Neural crest cell (in vitro differentiated cells): ENCODE measurements at places on chromosomes 11 and 22. TPM values are rescaled to one million over a fixed set of nuclear protein-coding genes. Genes with fewer than 3 reads are reported as not detected.
A peak's percentile ranks its signal among the peaks of the same experiment; 100 is the strongest.

DNA sequence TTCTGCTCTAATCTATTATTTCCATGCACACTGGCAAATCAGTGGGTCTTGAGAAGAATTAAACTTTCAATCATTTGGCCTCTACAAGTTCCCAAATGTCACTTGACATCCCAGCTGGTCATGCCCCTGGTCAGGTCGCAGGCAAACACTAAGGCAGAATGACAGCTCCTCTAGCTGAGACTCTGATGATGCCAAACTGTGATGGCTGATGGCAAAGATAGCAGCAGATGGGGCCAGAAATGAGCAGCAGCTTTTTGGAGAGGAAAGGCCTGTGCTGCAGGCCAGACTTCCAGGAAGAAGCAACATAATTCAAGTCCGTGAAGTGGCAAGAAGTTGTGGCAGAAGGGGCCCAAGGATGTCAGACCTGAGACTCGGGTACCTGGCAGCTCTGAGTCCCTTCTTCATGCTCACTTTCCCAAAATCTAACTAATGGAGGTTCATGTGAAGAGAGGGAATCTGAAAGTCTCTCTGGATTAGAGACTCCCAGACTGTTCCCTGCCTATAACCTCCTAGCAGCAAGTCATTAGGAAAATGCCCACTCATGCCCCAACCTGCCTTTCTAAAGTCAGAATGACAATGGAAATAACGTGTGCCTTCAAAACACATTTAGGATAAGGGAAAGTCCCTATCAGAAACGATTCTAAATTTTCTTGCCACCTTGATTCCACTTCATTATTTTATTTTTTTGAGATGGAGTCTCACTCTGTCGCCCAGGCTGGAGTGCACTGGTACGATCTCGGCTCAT is 9.4 kb upstream of the PMM1 start:
- DNase-seq, result no peak

The PGA4 gene
- total RNA-seq, result not detected in 2 replicates

The PCSK7 gene
- 49.7 and 53.1 TPM in 2 replicates for total RNA-seq

- no peak for DNase-seq
Measured at GRCh38 chr11:61349189-61349751, 12.4 kb downstream of the CYB561A3 start.

GRCh38 chr11:46472662-46472994 is 81.1 kb upstream of the CHRM4 start:
- no peak for DNase-seq

DNA sequence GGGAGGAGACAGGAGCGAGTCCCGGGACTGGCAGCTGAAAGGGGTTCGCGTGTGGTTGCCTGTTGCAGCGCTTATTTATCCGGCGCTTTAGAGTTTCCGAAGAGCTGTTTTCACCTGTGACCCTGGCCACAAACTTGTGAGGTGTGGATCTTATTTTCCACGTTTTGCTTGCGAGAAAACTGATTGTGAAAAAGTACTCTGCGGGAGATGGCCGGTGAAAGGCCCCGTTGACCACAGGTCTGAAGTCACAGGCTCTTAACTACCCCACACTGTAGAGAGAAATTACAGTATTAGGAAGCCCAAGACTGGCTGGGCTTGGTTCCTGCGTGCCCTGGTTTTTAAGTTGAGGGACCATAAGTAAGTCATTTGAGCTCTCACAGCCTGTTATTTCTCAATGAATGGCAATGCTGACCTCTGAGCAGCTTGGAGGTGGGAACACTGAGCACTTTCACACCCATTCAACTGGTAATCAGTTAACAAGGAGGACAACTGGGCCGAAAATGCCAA is 379 bp upstream of the RAB38 start:
- no peak for DNase-seq

DNA sequence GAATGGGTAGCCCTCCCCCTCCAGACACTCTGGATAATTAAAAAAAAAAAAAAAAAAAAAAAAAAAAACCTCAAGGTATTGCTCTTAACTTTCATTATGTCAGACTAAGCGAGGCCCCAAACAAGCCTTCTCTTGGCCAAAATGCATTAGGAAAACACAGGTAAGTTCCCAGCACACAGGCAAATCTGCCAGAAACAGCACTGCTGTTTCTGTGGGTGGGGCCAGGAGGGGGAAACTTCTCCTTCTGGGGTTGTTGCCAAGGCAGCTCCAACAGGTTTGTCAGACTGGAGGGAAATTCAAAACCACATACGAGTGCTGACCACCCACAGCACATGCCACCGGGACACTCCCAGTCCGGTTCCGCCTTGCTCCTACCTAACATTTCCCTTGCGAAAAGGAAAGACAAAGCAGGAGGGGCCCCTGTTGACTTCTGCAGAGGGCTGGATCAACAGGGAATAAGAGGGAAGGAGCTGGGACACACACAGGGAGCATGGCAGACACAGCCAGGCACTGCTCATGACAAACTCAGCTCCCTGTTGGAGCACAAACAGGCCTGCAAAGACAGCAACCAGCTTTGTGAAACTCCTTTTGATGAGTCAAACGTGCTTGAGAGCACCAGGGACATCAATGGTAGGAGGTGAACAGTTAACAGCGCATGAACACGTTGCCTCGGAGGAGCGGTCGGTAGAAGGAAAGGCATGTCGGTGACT is 55.0 kb downstream of the MYH9 start:
- DNase-seq, result no peak

The SCUBE1 gene
- 10.6 and 12.1 TPM in 2 replicates for total RNA-seq

- no peak for DNase-seq
Measured at GRCh38 chr22:34903416-34903815, 162.5 kb upstream of the ISX start.

- DNase-seq, result no peak
Measured at GRCh38 chr22:43509337-43509736, 97.5 kb downstream of the MPPED1 start.

GRCh38 chr11:116190861-116191260 is 581.9 kb downstream of the BUD13 start:
- DNase-seq, result no peak

DNA sequence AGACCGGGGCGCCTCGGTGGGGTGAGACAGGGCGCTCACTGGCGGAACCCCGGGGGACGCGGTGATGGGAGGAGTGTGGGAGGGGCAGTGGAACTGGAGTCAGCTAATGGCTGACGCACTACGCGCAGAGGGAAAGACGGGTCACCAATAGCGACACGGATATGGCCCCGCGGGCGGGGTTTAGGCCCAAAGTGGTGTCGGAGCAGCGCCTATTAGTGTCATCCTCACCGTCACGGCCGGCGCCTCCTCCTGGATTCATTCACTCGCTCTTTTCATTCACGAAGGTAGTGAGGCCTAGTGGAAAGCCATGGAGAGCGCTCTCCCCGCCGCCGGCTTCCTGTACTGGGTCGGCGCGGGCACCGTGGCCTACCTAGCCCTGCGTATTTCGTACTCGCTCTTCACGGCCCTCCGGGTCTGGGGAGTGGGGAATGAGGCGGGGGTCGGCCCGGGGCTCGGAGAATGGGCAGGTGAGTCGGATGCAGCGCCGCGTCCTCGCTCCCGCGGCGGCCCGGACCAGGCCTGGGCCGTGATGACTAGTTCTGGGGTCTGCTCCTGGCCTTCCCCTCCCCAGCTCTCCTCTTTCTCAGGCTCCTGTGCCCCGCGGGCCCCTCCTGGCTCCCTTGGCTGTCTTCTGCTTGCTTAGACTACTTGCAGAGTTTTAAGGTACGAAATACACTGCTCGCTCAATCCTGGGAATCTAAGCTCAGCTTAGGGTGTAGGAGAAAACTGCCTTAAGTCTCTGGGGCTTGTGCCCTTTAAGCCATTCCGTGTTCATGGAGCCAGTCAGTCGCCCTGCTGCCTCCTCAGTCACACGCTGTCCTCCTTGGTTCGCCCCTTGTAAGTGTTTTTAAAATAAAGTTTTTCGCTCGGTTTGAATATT is at the start of gene HSD17B12:
HSD17B12 (plus strand) TSS at position 218 of the 880 bp plus-strand sequence; CDS start at position 308, 90 bp downstream.
- peak; percentile 95 for DNase-seq

- no peak for DNase-seq
Measured at GRCh38 chr22:32996702-32997101, 61.5 kb downstream of the SYN3 start.

The MFRP gene
- not detected in 2 replicates for total RNA-seq

The OR4B1 gene
- total RNA-seq, result not detected in 2 replicates

The RIC3 gene
- total RNA-seq, result 8.9 and 9.1 TPM in 2 replicates

DNA sequence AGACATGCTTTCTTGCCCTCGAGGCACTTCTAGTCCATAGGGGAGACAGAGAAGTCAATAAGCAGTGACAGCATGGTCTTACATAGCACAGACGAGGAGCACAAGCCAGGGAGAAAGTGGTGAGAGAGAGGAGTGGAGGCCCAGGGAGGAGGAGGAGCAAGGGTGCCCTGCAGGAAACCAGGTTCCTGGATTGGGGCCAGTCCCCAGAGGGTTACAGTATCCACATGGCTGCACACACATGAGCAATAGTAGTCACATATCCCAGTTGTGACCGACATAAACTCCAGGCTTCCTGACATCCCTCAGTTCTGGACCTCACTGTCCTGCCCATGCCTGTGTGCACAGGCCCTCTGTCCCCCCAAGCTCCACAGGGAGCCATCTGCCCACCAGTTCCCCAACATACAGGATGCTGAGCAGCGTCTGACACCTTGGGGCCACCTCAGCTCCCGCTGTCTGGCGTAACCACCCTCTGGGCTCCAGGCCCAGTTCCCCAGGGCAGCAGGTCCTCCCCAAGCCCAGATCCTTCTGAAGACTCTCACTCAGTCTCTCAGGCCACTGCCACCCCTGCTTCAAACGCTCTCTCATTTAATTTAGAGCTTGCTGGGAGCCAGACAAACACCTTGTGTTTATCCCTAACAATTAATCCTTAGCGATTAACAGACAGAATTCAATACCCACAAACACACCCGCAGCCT is 53.7 kb downstream of the DSCAML1 start:
- DNase-seq, result no peak

The PARVA gene
- total RNA-seq, result 36.2 and 40.0 TPM in 2 replicates

DNA sequence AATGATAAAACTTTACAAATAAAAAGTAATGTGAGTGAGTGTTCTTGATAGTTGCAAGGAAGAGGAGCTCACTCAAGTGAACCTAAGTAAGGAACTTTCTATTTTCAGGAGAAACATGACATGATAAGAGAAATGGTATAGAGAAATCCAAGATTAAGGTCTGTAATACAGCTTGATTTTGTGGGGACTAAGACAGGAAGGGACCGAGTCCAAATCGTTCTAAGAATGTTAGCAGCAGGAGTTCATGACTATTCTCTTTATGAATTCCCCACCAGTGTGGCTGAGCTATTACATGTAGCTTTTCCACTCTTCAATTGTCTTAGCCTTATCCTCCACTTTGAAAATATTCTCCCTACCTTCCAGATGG is 698.6 kb upstream of the ARHGAP42 start:
- DNase-seq, result no peak

DNA sequence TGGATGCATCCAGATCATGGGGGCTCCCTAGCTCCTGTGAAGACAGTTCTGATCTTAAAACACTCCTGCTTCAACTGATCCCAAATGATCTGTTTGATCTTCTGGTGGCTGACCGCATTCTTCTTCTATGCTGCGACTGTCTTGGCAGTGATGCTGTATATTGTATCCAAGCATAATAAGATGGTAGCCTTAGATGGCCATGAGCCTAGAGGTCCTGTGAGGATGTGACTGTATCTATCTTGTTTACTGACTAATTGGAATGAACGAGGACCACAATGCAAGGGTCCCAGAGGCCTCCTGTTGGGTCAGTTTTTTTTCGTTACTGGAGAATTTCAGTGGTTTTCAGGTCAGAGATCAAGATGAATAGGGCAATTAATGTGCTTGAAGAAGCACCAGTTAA is 7.1 kb upstream of the MPEG1 start:
- DNase-seq, result no peak

GRCh38 chr22:27075891-27076290 is 418.5 kb downstream of the MIAT start:
- DNase-seq, result no peak

DNA sequence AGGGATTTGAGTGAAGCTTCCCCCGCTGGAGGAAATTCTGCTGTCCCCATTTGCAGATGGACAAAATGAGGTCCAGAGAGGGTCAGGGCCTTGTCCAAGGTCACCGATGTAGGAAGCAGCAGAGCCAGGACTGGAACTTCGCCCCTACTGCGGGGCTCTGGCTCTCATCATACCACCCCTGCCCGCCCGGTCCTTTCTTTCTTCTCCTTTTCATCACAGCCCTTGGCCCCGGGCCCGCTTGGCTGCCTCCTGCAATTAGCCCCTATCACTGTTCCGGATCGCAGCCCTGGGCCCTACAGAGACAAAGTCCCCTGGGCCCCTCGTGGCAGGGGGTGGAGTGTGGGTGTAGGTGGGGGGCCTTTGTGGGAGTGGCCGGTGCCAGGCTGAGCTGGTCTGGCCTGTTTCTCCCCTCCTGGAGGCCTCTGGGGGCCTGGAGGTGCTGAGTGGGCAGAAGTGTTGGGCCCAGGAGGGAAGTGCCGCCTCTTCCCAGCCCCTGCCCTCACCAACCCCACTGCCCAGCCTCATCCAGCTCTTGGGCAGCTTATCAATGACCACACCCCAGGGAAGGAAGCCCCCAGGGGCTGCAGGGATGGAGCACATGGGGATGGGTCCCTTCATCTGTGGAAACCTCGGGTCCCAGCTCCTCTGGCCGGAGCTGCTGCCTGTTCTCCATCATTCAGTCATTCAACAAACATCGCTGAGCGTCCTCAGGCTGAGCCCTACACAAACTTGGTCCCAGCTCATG is 3.4 kb downstream of the EMID1 start:
- no peak for DNase-seq

The LRRC74B gene
- total RNA-seq, result not detected in 2 replicates

DNA sequence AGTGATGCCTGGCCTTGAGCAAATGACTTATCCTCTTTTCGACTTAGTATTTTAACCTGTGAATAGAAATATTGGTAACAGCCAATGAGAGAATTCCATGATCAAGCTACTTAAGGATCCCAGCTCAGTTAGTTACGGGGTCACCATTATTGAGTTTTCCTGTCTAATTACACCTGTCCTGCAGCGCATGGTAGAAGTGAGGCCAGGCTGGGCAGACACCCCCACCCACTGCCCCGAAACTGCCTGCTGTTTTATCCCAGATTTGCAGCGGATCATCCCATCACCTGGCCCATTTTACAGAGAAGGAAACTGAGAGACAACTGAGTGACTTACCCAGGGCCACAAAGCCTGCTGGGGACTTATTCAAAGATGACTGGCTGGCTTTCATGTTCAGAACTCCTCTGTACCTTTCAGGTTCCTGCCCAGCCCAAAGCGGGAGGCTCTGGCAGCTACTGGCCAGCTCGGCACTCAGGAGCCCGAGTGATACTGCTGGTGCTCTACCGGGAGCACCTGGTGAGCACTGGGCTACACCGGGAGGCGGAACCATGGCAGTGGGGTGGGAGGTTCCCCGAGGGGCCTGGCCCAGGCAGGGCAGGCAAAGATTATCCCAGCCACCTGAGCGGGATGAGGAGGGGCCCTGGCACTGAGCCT is 1.4 kb downstream of the MUS81 start:
- no peak for DNase-seq

DNA sequence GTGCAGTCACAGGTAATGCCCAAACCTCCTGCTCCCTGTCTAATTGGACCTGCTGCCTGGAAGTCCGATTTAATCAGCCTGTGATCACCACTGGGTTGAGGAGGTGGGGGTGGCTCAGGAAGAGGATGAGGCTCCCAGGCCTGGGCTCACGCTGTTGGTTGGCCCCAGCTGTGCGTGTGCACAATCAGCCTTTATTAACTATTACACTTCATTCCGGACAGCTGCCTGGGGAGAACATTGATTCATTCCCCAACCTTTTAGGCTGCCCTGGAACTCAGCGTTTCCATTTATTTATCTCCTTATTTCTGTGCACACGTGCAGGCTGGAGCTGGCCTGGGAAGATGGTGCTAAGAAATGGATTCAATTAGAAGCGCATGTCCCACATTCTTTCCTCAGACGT is 123.4 kb downstream of the DSCAML1 start:
- DNase-seq, result no peak

The GSTT2B gene
- 1.8 and 2.1 TPM in 2 replicates for total RNA-seq

The TXNRD2 gene
- 21.7 and 22.2 TPM in 2 replicates for total RNA-seq

- no peak for DNase-seq
Measured at GRCh38 chr11:122847466-122847865, 9.2 kb downstream of the CRTAM start.

The PGA5 gene
- not detected in 2 replicates for total RNA-seq
